IPS DF 6.9 (cell line): ENCODE measurements at places on chromosomes 11 and 22.

- DNase-seq = no peak
Measured at GRCh38 chr22:40015358-40015976, 20.7 kb downstream of the FAM83F start.

DNA sequence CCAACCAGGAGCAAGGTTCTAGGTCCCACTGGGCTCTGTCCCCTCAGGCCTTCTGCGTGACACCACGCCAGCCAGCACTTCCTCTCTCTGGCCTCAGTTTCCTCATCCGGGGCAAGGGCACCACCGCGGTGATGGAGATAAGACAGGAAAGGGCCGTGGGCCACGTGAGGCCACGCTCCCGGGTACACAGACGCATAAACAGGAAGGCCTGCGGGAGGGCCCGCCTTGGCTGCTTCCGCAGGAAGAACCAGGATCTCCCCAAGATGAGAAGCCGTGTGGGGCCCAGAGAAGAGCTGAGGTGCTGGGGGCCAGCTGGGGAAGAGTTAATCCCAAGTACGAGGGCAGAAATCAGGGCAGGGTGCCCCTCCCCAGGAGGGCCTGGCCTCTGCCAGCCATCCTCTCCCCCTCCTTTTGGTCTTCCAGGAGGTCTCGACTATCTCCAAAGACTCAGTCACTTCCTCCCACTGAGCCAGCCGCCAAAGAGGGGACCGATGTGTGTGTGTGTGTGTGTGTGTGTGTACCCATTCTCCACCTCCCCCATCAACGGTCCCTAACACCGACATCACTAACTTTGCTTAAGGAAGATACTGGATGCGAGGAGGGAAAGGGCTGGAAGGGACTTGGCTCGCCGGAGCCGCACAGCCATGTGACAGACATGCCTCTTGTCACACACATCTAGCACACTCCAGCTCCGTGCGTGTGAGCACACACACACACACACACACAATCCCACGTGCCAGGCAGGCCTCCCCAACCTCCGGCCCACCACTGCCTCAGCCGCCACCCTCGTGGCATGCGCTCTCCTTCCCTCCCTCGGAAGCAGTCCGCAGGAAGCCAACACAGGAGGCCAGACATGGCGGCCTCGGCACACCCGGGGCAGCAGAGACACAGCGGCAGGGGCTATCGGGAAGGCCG is 1.4 kb downstream of the MFNG start:
- DNase-seq = no peak

- DNase-seq = peak; percentile 54
Measured at GRCh38 chr22:44735518-44736428, 16.6 kb upstream of the ARHGAP8 start.

- DNase-seq = no peak
Measured at GRCh38 chr22:25514436-25515180, 49.9 kb upstream of the GRK3 start.

DNA sequence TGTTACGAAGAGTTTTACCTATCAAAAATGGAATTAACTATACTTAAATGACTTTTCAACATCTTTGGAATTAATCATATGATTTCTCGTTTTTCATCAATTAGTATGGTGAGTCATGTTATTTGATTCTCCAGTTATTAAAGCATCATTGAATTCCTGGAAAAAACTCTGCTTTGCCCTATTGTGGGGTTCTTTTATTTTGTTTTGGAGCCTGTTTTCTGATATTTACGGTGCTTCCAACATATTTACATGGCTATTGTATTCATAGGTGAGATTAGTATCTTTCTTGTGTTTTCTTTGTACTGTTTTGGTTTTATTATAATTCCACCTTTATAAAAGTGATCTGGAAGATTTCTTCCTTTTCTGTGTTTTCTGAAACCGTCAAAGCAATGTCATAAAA is 902.7 kb downstream of the TBC1D22A start:
- DNase-seq = no peak

DNA sequence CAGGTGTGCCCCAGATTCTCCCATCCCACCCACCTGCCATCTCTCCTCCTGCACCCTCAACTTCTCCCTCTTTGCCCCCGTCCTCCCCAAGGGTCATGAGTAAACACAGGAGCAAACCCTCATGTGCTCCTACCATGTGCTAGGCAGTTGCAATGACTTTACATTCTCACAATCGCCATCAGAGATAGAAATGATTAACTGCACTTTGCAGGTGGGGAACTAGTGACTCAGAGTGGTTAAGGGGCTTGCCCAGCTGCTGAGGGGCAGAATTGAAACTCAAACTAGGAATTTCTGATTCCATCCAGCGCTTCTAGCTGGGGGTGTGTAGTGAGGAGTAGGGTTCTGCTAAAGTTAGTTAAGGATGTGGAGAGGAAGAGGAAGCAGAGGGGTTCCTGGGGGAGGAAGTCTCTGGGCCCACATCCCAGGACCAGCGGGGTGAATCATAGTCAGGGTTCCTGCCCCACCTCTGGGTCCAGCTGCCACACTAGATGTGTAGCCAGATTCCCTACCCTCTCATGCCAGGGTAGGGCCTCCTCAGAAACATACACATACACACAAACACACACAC is 16.0 kb upstream of the PRG2 start:
- DNase-seq = no peak

GRCh38 chr22:45828841-45829240 is 148.1 kb downstream of the WNT7B start:
- no peak for DNase-seq
